ENCODE measurements at places on chromosomes 2 and 18.

DNA sequence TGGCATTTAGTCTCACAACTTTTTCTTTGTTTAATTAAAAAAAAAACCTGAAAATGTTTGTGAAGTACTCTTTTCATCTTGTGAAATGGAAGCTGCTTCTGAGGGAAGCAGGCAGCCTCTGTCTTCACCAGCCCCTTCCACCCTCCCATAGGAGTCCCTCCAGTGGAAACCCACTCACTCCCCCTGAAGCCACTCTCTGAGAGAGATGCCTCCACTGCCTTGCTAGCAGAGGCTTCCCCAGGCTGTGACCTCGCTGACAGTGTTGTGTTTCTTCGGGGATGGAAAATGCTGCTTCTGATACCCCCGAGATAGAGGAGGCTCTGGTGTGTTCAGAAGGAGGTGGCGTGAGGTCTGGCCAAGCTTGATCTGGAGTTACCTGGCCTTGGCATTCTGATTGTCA is 59.9 kb downstream of the SH3RF3 start:
- DNase-seq: no peak

DNA sequence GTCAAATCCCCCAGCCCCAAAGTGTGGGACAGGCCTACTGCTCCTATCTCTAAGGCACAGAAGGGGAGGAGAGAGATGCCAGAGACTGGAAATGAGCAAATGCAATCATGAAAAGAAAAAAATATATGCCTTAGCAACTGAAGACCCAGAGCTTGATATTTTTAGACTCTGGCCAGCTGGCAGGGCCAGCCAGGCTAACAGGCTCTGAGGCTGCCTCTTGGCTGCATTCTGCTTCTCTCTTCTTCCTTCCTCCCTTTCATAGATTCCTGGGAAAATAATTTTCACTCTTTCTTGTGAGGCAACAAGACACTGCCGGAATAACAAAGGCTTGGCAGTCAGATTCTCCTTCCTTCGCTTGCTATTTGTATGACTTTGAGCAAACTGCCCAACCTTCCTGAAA is 209.1 kb downstream of the RAD51AP2 start:
- DNase-seq: no peak

GRCh38 chr2:109531221-109531620 is 82.5 kb downstream of the SEPTIN10 start:
- DNase-seq: no peak

DNA sequence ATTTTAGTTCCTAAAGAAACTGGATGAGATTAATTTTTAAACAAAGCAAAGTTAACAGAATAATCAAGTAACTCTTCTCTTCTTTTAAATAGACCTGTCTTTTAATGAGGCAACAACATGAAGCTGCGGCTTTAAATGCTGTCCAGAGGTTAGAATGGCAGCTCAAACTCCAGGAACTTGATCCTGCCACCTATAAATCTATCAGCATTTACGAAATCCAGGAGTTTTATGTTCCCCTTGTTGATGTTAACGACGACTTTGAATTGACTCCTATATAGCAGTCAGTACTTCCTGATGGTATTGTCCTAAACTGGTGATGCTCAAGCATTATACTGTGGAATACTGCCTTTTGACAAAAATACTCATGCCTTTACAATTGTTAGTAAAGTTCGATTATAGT is 53.7 kb upstream of the TWSG1 start:
- no peak for DNase-seq

GRCh38 chr2:120832296-120833070 is 96.8 kb downstream of the GLI2 start:
- no peak for DNase-seq

- no peak for DNase-seq
Observed at GRCh38 chr2:65220432-65221131, 7.0 kb upstream of the ACTR2 start.

DNA sequence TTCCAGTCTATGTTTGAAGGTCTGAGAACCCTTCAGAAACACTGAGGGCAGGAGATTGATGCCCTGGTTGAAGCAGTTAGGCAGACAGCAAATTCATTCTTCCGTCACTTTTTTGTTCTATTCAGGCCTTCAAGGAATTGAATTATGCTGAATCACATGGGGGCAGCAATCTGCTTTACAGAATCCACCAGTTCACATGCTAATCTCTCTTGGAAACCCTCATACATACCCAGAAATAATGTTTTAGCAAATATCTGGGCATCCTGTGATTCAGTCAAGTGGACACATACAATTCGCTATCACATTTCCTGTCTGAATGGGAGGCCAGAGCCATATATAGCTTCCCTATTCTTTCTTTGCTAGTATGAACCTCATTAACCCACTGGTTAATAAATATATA is 301.4 kb upstream of the CNTNAP5 start:
- DNase-seq: no peak

DNA sequence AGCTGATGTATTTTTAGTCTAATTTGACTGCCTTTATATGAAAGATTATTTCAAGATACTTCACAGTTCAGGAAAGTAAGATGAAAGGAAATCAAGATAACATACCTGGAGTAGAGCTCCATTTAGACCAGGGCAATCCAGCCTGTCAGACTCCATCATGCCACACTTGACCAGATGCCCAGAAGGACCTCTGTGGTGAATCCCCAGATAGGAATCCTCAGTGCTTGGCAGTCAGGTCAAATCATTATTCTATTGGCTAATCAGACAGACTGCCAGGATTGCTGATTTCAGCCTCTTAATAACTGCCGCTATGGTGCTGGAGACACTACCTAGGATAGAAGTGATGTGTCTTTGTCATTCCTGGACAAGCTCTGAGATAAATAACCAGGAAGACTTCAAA is 404.2 kb downstream of the STK39 start:
- DNase-seq: no peak

- no peak for DNase-seq
Observed at GRCh38 chr2:70832386-70832785, 3.2 kb downstream of the CD207 start.

DNA sequence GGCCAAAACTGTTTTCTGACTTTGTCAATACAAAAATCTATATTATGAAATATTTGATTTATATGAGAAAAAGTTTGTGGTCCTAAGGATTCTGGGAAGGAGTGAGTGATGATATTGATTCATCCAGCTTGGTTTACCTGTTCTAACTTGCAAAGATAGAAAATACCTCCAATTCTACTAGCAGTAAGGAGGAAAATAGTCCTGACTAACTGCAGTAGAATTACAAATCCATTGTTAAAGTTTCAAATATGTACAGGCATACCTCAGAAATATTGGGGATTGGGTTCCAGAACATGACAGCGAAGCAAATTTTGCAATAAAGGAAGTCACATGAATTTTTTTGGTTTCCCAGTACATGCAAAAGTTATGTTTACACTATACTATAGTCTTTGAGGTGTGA is 158.8 kb upstream of the CYRIA start:
- DNase-seq: no peak

- peak; percentile 40 for DNase-seq
Observed at GRCh38 chr2:189287982-189288521, 108.5 kb upstream of the COL5A2 start.

DNA sequence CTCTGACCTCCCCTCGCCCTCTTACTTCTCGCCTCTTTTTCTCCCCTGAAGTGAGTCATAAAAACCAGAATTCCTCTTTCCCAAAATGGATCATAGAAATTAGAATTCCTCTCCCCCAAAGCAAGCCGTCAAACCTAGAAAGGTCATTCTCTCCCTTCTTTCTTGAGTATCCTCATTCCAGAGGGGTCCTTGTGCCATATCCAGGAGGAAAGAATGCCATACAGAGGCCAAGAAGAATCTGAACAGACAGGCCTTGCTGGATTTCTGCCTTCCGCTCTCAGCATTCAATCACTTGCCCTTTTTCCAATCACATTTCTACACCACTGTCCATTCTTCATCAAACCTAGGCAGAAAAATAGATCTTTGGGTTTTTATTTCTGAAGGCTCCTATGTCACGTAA is 31.1 kb upstream of the MAPK4 start:
- no peak for DNase-seq

DNA sequence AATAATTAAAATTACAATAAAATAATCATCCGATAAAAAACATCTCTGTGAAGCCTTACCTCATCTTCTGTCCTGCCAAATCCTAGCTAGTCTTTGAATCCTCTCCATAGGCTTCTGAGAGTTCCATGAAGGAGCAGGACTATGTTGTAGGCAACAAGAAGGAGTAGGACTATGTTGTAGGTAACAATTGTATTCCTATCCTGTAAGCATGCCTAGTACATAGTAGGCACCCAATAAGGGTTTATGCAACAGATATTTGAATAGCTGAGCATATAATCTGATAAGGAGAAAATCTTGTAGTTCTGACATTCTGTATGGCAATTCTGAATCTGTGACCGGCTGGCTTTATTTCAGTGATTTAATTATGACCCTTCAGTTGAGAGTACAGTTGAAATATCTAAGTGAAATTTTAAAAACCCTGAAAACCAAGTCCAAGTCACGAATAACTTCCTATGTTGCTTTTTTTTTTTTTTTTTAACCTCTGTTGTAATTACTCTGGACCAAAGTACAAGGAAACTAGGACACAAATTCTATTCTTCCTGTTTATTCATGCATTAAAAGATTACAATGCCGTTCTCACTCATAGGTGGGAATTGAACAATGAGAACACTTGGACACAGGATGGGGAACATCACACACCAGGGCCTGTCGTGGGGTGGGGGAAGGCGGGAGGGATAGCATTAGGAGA is 27.8 kb downstream of the VWA3B start:
- no peak for DNase-seq

GRCh38 chr2:167501618-167502017 is 613.3 kb downstream of the XIRP2 start:
- DNase-seq: no peak

DNA sequence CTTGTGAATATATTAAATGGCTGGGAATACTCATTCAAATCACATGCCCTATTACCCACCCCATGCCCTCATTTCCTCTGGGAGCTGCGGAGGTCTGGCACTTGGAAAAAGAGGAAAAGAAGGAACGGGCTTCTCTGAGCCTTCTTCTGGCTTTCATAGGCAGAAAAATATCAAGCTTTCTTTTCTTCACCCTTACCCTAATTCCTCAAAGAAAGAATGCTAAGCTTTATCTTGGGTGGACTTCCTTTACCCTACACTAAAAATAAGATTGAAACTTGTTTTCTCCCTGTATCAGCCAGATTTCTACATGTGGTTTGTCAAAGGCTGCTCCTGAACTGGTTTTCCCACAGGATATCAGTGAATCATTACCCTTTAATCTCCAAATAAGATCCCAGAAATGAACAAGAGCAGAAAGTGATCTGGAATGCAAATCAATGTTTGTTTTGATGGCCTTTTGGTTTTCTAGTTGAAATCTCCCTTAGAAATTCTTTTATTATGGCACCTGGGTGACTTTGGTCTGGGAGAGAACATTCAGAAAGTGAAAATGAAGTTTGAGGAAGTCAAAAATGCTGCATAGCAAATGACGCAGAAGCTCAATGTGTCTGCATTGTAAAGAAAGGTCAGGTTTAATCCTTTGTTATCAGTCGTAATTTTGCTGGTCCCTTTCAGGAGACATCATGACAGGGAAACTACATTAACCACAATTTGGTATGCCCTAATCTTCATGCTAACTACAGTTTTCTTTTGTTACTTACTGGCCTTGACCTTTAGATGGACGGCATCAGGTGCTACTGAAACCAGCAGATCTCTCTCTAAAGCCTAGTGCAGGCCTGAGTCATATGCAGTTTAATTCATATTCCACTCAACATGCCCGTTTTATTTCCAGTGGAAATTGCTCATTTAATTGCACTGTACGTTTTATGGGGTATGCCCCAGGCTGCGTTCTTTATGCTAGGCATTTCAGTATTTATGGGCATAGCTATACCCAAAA is 46.6 kb upstream of the HNRNPA3 start:
- DNase-seq: no peak

DNA sequence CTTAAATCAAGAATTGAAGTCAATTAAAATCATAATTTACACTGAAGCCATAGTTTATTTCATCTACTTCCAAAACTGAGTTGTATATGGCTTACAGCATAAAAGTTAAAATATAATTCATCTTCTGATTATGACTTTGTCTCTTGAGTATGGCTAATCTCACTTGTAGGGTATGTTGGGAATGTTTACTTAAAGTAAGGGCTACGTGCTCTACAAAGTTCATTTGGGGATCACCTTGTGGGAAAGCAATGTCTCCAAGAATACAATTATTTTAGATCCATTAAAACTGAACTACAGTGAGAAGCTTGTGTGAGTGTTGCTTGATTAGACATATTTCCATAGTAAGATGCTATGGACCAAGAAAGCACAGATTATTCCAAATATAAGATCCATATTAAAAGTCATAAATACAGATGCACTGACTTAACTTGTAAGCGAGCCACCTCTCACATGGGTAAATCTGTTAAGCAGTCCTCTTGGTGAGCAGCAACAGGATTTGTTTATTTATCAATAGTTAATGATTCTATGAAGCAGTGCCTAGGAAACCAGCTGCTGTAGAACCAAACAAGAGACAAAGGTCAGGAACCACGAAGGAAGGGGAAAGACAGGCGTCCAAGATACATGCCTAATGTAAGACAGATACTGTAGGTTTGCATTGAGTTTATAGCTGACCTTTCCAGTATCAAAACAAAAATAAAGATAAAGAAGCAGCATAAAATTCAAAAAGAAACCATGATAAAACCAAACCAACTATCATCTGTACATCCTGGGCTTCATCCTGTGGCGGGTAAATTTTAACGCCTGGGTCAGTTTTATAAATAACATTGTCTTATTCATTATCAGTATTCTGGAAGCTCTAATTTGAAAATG is 24.8 kb downstream of the DSG4 start:
- DNase-seq: no peak

DNA sequence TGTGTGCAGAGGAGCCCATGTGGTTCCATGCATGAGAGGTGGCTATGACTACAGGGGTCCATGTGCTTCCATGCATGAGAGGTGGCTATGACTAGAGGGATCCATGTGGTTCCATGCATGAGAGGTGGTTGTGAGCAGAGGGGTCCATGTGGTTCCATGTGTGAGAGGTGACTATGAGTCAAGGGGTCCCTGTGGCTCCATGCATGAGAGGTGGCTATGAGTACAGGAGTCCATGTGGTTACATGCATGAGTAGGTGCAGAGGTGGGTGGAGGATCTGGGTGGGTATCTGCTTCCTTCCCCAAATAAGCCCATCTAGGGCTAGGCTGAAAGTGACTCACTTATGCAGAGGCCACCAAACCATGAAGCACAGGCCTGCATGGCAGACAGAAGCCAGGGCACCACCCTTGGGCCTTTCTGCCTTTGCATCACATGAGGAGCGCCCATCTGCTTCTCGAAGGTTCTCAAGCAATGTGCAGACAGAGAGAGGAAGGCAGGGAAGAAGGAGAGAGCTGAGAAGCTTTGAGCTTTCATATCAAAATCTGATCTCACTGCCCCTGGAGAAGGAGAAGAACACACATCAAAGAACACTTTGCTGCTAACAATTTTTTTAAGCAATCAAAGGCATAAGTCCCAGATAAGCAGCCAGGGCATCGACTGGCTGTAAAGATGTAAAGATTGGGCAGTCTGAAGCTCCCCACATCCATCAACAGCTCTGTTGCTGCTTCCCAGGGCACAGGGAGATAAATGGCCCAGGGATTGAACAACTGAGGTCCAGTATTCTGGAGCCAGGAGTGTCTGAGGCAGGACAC is 137.6 kb downstream of the TNS1 start:
- no peak for DNase-seq

GRCh38 chr2:101518578-101519492 is 43.9 kb upstream of the RFX8 start:
- peak; percentile 80 for DNase-seq

GRCh38 chr2:20607446-20607845 is 43.5 kb downstream of the HS1BP3 start:
- DNase-seq: no peak

All from NCI-H2171 treated with DMSO at 0.1 percent for 48 hours (cell line).